Activated CD8-positive, alpha-beta memory T cell treated with anti-CD3 and anti-CD28 coated beads, Interleukin-2, amount 10 ng/mL, durations not matched to agents 7 days and 5 days (primary cell): ENCODE measurements at places on chromosomes 12 and 14.

DNA sequence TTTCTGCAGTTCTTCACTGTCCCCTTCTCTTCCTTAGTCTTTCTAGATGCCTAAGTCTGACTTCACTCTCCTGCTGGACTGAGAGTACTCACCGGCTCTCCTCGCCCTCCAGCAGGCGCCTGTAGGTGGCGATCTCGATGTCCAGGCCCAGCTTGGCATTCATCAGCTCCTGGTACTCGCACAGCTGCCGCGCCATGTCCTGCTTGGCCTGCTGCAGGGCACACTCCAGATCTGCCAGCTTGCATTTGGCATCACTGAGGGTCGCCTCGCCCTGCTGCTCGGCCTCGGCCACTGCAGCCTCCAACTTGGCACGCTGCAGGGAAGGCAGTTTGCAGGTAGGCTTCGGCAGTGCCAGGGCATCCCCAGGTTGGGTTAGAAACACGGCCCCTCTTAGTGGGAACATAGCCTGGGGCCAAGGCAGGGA is 5.2 kb downstream of the KRT84 start:
- peak; percentile 46 for DNase-seq

DNA sequence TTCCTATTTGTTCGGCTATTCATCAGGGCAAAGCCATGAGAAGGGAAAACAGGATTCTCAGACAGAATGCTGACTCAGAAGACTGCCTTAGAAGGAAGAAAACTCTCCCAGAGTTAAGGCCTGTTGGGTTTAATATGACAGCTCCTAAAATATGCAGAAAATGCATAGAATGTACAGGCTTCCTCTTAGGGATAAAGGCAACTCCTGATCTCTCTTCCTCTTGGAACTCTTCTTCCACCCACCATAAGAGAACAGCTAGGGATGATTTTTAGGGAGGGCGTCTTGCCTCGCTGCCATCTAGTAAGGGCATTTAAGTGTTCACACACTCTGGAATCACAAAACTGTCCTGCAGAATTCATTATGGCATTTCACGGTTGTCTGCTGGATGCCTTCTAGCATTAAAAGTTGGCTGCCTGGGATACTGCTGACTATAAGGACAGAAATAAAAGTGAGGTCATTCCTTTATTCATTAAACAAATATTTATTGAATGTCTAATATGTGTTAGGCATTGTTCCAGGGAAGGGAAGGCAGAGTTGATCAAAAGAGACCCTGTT is 73.7 kb downstream of the DCAF5 start:
- DNase-seq, result no peak

GRCh38 chr12:98332642-98333041 is 182.7 kb upstream of the TMPO start:
- no peak for DNase-seq

GRCh38 chr14:72709916-72710611 is 183.8 kb downstream of the DPF3 start:
- no peak for DNase-seq

DNA sequence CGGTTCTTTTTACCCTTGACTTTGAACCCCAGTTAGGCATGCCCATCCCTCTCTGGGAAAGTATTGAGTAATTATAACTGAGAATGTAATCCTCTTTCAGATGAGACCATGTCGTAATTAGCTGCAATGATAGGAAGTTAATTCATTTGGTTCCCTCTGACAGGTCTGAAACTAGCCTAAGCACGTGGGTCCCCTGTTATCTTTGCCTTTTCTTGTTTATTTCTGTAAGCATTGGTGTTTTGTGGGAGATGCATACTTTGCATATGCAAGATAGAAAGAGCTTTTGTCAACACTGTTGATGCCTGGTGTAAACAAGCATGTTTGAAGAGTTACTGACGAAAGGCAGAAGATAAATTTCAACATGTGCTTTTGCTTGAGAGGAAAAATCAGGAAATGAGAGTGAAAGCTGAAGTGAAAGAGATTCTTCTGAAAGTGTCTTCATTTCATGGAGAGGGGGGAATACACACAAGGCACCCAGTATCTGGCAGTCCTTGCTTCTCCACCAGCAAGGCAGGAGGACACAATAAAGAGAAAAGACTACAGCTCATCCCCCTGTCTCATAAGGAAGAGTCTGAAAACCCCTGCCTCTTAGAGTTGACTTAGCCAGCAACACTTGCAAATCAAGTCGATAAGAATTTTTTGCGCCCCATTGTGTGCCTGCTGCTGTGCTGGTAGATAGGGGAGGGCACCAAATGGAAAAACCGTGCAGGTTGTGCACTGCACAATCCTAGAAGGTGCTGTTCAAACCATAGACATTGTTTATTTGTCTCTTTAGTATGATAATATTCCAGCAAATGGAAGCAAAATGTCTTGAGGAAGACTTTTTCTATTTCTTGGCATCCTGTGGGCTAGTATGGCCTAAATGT is 77.8 kb downstream of the SLC24A4 start:
- DNase-seq, result no peak

DNA sequence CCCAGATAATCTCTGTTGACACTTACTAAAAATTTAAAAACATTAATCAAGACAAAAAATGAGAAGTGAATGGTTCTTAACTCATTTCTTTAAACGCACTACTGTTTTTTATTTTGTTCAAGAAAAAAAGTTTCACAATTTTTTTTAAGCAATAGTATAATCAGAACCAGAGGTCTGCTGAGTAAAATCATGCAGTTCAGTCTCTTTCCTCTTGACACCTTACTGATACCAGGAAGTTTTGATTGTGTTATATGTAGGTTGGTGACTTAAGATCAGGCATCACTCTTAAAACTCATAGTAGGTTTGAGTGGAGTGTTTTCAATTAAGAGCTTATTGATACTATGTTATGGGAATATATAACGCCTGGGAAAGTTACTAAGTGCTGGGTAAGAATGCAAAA is 121.4 kb downstream of the TRMT5 start:
- no peak for DNase-seq

DNA sequence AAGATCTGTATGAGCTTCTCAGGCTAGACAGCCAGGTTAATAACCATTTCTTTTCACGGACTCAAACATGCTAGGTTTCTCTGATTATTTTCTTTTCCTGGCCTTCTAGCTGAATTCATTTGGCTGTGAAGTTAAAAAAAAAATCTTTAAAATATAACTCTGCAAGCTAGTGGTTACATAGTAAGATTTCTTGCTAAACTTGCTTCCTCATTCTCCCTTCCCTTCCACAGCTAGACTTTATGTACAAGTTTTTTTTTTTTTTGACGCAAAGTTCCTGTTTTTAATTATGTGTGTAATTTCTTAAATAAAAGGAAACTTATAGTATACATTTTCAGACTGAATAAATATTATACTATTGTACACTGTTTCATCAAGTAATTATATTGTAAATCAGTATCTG is 145.4 kb downstream of the TMTC2 start:
- no peak for DNase-seq

DNA sequence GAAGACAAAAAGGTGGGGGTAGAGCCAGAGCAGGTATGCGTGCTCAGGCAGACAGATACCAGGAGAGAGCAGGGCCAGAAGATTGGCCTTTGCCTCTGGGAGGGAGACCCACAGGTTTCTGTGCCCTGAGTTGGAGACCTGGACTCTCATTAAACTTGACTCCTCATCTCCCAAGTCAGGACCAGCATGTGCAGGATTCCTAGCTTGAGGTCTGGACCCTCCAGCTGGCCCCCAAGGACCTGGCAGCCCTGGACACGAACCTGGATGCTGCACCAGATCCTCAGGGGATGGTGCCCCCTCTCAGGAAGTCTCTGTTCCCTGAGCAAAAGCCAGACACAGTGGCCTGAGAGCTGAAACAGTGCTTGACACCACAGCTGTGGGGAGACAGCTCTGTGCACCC is 10.5 kb upstream of the KRT73 start:
- no peak for DNase-seq

DNA sequence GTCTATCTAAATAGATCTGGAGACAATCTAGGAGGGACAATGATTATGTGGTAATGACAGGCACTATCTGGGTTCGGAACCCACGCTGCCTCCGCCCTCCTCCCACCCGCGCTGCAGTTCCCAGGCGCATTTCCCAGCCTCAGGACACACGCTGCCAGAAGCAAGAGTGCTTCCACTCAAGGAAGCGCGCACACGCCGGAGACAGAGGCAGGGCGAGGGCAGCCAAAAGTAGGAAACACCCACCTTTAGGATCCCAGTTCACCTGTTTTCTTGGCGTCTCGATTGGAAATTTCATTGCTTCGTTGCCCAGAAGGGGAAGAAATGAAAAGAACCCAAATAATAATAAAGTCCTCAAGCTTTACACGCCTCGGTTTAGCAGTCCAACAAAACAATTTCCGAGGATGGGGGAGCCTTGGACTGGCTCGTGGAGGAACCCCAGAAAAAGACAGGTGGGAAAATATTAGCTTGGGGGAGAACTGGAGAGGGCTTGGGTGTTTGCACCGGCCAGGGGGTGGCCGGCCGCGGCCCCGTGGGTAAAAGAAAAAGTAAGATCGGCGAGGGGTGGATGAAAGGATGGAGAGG is 474 bp downstream of the KCNK10 start:
- DNase-seq, result no peak

GRCh38 chr14:38203929-38204718 is 3.6 kb upstream of the SSTR1 start:
- no peak for DNase-seq

DNA sequence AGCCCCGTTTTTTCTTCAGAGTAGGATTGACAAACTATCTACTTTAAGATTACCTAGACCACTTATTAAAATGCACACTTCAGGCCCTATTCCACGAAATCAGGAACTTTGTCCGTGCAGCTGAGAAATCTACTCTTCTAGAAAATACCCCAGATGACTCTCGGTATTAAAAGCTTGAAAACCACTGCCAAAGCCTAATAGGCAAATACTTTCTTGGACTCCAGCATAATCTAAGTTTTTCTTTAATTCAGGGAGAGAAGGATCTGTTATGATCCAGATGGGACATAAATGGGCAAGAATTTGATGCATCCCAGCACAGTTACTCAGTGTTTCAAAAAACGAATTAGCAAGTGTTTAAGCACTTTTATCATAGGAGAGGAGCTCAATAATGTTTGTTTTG is 94.5 kb downstream of the TMX1 start:
- DNase-seq, result no peak

DNA sequence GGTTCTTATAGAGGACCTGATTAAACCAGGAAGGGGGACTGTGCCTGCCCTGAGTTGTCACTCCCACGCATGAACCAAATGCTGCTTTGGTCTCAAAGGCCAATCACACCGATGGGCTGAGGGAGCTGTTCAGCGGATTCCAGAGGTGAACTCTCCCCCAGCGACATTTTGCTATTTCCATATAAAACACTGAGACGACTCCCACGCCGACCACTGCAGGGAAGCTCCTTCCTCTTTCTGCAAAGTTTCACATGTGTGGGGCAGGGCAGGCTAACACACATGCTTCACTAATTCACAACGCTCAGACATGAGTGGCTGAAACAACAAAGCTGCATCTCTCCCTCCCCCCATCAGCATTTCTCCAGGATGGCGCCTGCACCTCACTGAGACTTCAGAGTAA is 37.8 kb upstream of the TMEM132D start:
- no peak for DNase-seq

DNA sequence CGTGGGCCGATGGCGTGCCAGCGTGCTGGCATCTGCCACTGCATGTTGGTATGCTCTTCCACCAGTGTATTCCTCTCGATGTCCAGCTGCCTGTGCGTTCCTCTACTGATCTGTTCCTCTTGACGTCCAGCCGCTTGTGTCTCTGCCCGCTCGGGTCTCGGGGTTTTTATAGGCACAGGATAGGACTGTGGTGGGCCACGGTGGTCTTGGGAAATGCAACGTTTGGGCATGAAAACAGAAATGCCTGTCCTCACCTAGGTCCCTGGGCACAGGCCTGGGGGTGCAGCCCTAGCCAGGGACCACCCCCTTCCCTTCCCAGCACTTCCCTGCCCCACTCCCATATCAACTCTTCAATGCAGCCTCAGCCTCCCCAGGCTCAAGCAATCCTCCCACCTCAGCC is 10.3 kb upstream of the GALNT6 start:
- no peak for DNase-seq

DNA sequence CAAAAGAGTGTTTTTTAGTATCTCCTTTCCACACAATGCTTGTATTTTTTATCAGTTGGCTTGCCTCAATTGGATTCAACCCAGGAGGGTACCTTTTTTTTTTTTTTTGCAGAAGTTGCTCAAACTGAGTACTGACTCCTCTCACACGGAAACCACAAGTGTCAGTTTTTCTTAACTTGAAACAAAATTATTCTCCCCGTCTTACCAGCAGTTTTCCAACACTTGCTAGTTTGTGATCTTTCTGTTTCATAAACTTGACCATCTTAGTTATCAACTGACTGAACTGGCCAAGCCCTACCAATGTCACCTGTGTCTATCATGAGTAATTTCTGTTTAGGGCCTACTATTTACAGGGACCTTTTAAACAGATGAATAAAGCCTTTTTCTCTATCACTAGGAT is 34.1 kb upstream of the ITPR2 start:
- DNase-seq, result no peak

DNA sequence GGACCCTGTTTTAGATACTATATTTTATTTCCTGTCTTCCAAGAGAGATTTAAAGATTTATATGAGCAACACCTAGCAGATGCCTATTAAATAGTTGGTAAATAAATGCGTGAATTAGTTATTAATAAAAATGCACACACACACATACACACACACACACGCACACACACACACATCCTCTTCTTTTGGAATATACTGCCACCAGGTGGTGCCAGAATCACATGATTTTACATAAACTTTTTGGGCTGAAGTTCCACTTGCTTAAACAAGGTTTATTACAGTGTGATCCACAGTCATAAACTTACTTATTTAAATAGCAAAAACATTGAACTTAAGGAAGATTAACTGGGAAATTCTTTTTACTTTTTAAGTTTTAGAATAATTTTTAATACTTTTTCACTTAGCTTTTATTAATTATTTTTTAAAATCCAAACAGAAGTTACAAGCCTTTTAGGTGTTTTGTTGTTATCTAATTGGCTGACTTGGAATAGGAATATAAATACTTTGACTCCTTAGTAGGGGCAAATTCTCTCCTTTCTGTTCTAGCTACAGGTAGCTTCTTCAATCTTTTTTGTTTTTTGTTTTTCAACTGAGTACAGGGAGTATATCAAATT is 17.5 kb downstream of the RAD51B start:
- peak; percentile 61 for DNase-seq

GRCh38 chr12:3464561-3464960 is 26.4 kb upstream of the PRMT8 start:
- DNase-seq, result no peak

DNA sequence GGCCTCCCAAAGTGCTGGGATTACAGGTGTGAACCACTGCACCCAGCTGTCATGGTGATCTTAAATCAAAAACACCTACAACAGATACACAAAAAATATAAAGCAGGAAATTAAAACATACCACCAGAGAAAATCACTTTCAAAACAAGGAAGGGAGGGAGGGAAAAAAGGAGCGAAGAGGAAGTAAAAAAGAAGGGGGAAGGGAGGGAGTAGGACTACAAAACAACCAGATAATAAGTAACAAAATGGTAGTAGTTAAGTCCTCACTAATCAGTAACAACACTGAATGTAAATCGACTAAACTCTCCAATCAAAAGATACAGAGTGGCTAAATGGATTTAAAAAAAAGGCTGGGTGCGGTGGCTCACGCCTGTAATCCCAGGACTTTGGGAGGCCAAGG is 89.0 kb downstream of the SH2B3 start:
- DNase-seq, result no peak

GRCh38 chr12:51971679-51972421 is 20.4 kb downstream of the ACVR1B start:
- no peak for DNase-seq

GRCh38 chr12:54579258-54579657 is 9.2 kb downstream of the PPP1R1A start:
- DNase-seq, result no peak

GRCh38 chr12:93939641-93940325 is 208.6 kb upstream of the PLXNC1 start:
- no peak for DNase-seq
